ENCODE measurements at places on chromosomes 2 and 18.
A peak's percentile ranks its signal among the peaks of the same experiment; 100 is the strongest.

- no peak for DNase-seq
Measured at GRCh38 chr2:59560769-59561168, 992.7 kb downstream of the BCL11A start.

GRCh38 chr2:42030200-42030759 is 17.5 kb upstream of the PKDCC start:
- DNase-seq, result no peak

DNA sequence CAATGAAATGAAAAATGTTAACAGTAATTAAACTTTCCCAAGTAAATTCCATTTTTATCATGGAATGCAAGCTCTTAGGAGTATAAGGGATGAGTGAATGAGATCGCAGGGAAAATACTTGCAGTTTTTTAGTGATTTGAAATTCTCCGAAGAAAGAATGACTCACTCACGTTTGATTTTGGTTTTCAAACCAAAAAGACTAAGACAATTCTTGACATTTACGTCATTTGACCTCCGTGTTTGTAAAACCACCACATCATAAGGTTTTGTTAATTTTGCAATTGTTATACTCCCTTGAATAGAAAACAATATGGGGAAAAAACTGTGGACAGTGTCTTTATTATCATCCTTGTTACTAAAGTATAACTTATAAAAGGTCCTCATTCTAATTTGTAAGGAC is 29.4 kb downstream of the COL4A4 start:
- DNase-seq, result peak; percentile 24

DNA sequence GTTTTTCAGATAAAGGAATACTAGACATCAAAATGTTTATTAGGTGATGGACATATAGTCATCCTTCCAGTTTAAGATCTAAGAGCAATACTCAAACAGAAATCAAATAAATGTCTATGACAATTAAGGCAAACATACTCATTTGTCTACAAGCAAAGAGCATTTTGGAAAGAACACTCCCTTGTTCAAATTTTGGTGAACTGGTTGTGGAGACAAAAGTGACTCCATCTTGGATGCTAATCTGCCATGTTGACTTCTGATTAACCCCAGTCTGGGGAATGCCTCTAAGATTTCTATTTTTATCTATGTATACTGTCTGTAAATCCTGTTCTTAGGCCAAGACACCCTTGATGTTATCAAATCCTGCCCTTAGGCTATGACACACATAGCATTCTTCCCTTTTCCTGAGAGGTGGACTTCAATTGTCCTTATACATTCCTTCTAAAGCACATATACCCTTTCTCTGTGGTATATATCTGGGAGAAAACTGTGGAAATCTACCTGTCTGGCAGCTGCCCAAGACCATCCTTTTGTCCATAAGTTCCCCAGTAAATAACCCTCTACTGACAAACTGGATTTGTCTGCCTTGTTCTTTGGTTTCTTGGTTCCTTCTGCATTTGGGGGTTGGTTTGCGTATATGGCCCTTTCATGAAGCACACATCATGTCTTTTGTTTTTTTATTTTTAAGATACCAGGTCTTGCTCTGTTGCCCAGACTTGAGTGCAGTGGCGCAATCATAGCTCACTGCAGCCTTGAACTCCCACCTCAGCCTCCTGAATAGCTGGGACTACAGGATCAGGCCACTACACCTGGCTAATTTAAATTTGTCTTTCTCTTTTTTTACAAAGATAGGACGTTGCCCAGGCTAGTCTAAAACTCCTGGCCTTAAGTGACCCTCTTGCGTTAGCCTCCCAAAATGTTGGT is 12.5 kb upstream of the PLEKHM3 start:
- no peak for DNase-seq

GRCh38 chr2:102749938-102750337 is 11.9 kb upstream of the TMEM182 start:
- DNase-seq, result no peak

- peak; percentile 86 for DNase-seq
Measured at GRCh38 chr2:191656391-191656790, 21.5 kb upstream of the NABP1 start.

DNA sequence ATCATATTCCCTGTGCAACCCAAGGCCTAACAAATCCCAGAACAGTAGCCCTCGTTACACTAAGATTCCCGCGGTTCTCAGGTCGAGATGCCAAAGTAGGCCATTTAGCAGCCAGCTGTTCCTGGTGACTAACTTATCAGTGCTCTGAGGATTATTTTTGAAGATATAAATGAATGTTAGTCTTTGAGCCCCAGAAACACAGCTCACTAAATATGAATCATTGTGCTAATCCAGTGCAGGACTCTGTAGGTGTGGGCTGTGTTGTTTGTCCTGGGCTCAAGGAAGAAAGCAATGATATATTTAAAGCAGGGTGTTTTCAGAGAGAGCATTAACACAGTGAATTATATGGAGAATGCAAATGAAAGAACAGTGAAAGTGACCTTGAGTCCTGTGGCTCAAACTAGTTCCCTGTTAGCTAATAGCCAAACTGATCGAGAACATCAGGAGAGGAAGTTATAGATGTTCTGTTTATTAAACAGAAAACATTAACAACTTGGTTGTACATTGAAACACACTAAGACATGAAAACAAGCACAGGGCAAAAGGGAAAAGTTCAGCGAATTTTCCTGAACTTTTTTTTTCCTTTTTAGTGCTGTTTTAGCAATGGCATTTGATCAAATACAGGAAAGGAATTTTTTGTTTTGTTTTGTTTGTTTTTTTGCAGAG is 228.3 kb downstream of the RNF152 start:
- peak; percentile 22 for DNase-seq

DNA sequence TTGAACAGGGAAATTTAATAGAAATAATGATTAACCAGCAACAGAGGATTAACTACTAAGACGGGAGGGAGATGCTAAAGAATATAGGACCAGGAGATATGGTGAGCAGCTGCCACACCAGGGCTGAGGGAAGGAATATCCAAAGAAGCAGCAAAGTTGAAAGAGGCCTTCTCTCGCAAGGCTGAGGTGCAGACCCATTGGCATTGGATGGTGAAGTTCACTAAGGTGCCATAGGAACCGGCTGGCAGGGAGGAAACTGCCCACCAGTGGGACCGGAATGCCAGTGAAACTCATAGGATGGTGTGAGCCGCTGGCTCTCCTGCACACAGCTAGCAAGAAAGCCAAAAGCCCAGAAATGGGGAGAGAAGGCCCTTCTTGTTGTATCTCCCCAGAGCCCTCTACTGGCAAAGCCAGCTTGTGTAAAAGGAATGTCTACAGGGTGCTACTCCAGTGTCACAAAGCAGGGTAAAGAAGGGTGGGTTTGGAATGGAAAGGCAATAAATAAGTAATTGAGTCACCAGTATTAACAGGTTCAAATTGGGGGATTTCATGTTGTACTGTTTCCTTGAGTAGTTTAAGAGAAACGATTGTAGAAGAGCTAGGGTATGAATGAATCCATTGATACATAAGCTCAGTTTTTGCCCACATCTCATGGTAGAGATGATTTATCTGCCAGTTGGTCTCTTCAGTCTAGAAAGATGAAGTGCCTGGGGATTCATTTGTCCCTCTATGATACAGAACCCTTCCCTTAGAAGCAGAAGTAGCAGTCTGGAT is 36.0 kb downstream of the FARP2 start:
- DNase-seq, result no peak

GRCh38 chr2:203366639-203367466 is 38.7 kb downstream of the ABI2 start:
- no peak for DNase-seq

DNA sequence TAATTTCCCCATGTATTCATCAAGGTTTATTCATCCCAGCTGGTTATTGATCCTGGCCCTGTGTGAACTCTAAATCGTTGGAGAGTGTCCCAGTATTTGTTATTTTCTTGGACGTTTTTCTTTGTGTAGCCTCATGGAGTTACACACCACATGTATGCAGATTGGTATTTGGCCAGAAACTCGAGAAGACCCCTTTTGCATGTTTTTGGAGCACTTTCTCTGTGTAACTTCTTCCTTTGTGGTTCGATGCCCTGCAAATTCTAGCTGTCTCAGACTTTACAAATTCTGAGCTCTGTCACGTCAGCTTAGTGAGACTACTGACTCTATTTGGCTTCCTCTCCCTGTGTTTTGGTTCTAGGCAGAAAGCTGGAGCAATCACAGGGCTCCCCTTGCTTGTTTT is 198.7 kb downstream of the MCFD2 start:
- DNase-seq, result peak; percentile 76

DNA sequence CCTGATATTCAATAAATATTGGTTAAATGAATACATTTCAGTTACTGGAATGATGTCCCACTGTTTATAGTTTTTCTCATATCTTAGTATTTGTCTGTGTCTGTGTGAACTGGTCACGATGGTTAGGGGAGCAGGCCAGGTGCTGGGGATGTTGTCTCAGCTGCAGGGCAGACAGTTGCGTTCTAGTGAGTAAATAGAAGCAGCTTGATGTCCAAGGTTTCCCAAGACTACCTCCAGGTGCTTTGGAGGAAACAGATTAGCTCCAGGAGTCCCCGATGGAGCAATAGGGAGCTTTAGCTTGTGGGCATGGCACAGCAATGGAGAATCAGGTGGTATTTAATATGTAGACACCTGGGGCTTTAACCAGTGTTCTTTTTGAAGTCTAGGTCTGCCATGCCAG is 75.5 kb downstream of the GULP1 start:
- DNase-seq, result no peak

GRCh38 chr2:70887550-70888246 is 48.0 kb upstream of the ATP6V1B1 start:
- DNase-seq, result no peak

GRCh38 chr2:38634684-38635083 is 31.2 kb upstream of the GALM start:
- no peak for DNase-seq

DNA sequence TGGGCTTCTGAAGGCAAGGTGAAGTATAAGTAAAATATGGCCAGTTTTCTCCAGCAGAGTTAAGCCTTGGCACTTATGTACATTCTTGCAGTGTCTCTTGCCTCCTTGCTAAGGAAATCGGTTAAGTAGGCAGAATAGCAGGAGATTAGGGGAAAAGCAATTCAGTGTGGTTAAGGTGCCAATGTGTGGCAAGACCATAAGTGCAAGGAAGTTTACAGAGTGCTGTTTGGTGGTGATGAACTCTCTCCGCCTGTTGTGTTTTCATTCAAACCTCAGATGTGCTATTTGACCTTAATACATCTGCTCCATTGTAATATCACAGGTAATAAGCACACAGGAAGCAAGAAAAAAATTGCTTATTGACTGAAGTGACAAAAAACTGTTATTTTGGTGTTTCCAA is 156.1 kb downstream of the MGAT5 start:
- no peak for DNase-seq

DNA sequence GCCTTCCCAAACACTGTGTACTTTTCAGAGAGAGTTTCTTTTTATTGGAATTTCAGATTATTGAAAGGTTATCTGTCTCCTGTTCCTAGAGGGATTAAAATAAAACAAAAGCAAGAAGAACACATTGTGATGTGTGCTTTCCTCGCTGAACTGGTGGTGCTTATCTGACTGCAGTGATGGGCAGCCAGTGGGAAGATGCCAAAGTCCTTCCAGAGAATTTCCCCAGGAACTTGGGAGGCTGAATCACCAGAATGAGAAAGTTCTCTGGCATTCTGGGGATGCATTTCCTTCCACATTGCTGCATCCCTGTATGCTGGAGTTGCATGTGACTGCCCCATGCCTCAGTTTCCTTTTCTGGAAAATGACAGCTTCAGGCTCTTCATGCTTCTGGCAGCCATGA is 53.9 kb upstream of the SEC11C start:
- peak; percentile 25 for DNase-seq

GRCh38 chr2:201233192-201233811 is 27.0 kb upstream of the CASP8 start:
- peak; percentile 39 for DNase-seq

DNA sequence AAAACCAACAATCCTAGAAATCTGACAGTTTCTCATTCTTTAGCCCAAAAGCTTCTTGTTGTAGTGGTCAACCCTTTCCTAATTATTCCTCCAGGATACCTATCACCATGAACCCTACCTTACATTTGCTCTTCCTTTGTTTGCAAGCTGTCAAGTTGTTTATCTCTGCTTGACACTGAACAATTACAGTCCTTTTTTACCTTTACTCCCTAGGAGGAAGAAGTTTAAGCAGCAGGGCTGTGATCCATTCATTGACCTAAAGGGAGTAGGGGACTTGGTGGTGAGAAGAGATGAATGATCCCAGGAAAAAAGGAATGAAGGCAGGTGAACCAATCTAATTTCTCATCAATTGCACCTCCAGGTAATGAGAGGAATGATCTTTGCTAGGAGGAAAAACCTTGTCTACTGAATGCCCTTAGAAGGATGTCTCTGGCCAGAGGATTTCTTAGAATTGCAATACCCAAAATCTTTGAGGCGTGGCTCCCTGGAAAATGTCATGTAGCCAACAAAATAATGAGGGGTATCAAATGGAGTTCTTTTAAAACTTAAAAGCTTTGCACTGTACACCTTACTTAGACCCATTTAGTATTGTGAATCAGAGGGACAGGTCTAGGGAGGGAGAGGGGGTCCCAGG is 47.7 kb downstream of the MREG start:
- DNase-seq, result no peak

DNA sequence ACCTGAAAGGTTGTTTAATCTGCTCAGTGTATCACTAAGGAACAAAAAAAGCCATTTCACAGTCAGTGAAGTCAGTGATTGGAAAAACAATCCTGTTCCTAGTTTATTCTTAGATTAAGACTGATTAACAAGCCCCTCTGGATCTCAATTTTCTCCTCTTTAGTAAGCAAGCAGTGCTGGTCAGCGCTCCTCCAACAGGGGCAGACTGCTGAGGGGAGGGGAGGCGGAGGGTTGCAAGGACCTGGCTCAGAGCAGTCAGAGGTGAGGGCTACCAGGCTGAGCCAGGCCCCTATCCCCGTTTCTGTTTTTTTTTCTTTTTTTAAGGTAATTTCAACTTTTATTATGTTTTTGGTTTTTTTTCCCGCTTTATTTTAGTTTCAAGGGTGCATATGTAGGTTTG is 24.7 kb upstream of the KCNS3 start:
- DNase-seq, result no peak

GRCh38 chr2:105375001-105375561 is 23.8 kb downstream of the FHL2 start:
- peak; percentile 81 for DNase-seq

DNA sequence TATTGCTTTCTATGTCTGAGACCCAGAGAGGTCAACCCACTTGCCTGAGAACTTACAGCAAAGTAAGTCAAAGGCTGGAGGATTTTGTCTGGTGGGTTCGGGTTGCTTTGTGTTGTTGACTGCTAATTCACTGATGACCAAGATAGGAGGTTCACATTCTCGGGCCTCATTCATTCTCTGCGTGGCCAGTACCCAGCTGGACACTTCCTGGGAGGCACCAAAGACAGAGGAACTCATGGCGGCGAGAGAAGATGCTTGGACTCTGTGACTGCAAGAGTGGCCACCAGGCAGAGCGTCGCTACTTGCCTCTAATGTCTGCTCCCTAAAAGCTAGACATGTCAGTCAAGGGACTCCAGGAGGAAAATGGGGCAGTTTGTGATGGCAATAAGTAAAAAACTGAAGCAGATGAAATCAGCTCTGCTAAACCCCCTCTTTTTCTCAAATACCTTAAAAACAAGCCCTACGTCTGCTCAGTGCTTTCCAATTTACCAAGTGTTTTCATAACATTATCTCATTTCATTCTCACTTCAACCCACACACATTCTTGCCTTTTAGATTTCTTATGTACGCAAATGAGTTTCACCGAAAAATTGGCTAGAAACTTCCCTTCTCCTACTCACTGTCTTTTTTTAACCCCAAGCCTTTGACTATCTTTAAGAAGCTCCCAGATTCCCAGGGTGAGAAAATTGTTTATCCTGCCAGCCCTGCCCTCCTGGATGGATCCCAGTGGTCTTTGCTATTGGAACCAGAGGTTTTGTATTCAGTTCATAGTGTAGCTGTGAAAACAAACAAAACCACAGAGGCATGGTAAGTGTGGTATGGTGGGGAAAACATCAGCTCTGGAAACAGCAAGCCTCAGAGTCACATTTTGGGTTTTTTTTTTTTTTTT is 4.9 kb upstream of the LBH start:
- DNase-seq, result peak; percentile 44

Measured in iris pigment epithelial cell (primary cell).